ENCODE measurements at places on chromosomes 13 and 19.

DNA sequence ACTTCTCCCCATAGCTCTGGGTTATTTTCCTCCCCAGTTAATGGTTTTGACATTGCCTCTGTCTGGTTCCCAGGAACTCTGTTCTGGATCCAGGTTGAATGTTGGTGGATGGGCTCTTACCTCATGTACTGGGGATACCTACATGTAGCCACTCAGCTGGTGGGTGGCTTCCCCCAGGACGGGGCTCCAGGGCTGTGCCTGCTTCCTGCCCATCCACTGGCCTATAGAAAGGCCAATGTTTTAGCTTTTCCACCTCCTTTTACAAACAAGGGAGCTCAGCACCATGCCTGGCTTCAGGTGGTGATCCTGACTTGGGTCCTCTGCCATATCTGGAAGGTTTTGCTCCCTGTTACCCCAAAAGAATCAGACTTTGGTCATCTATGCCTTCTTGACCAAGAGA, 120.2 kb downstream of the AKAP11 start:
- no peak for DNase-seq

- peak; percentile 20 for DNase-seq
These were observed 26.2 kb downstream of the CELF5 start for GRCh38 chr19:3250675-3251074.

DNA sequence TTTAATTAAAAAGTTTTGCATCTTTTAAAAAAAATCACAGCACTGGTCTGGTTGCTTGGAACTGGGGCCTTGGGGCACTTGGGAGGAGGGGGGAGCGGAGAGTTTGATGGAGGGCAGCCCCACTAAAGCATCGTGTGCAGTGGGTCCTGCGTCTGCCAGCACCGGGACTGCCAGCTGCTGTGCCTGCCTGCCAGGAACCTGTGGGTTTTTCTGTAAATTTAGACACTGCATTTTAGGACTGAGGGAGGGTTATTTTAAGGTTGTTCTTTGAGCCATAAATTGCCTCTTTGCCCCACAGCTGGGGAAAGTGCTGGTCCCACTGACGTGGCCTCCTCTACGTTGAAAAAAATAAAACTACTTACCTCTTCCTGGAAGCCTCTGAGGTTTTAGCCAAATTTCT, 2.9 kb downstream of the KLF2 start:
- no peak for DNase-seq

GRCh38 chr19:55112777-55113569, 4.5 kb downstream of the PPP1R12C start:
- no peak for DNase-seq

- DNase-seq, result no peak
These were observed 8.8 kb upstream of the CCER2 start for GRCh38 chr19:38920602-38921419.

- no peak for DNase-seq
These were observed 112.2 kb upstream of the ZNF91 start for GRCh38 chr19:23507446-23507845.

GRCh38 chr13:97108530-97108900, 113.6 kb upstream of the MBNL2 start:
- no peak for DNase-seq
